ENCODE measurements at places on chromosomes 3 and 15. TPM values are rescaled to one million over a fixed set of nuclear protein-coding genes. Genes with fewer than 3 reads are reported as not detected.
A peak's percentile ranks its signal among the peaks of the same experiment; 100 is the strongest.

The SLC38A3 gene
- polyA plus RNA-seq = 7.3 TPM

The TM4SF18 gene
- 23.1 TPM for polyA plus RNA-seq

The EFHB gene
- 4.6 TPM for polyA plus RNA-seq

The MME gene
- polyA plus RNA-seq = 427 TPM

The GPR171 gene
- 0.36 TPM for polyA plus RNA-seq

The PRR20G gene
- not detected for polyA plus RNA-seq

The KBTBD12 gene
- 1.5 TPM for polyA plus RNA-seq

The TRH gene
- 0.16 TPM for polyA plus RNA-seq

The GP9 gene
- 2.1 TPM for polyA plus RNA-seq

The FBXL22 gene
- polyA plus RNA-seq = 1.7 TPM

DNA sequence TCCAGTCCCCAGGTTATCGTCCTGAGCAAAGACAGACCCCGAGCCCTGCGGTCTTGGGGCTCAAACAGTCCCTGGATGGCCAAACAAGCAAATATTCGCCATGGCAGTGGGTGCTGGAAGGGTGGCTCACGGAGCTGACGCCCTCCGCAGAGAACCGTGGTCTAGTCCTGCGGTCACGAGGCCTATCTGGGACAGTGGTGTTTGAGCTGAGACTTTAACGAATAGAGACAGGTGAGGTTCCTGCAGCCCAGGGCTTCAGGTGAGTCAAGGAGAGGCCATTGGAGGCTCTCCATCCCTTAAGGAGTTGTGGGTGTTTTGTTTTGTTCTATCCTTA, 399 bp upstream of the SUCLG2 start:
- no peak for DNase-seq

GRCh38 chr3:3699816-3700633, 99.2 kb upstream of the LRRN1 start:
- DNase-seq = no peak

DNA sequence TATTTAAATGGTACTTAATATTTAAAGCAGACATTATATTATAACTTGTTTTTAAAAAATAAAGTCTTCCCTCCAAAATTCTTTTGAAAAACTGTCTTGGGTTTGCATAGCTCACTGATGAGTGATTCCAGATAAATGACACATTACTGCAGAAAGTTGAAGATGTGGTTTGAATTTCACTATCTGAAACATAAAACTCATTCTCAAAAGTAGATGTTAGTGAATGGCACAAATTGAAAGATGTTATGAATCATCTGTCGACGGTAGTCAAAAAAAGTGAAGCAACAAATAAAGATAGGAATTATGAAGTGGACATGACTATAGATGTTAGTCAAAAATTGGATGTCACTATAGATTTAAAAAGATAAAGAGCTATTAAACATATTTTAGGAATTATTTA, 280.5 kb downstream of the GAP43 start:
- no peak for DNase-seq

- DNase-seq = no peak
Observed at GRCh38 chr3:190911382-190911781, 48.9 kb upstream of the GMNC start.

DNA sequence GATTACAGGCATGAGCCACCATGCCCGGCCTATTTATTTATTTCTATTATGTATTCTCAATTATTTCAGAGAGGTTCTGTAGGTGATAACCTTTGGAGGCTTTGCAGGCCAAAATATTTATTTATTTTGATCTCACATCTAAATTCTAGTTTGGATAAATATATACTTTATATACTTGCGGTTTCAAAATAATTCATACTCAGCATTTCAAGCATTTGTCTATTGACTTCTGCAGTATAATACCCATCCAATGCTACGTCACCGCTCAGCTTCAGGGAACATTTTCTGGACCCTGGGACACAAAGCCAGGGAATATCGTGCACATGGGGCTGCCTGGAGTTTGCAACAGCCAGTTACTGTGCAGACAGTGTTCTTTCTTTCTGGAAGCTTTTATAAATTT, 22.6 kb downstream of the CGGBP1 start:
- DNase-seq = no peak

- no peak for DNase-seq
Observed at GRCh38 chr15:91737151-91737818, 116.2 kb upstream of the SLCO3A1 start.

- no peak for DNase-seq
Observed at GRCh38 chr15:85380812-85381642, 624 bp downstream of the AKAP13 start.

DNA sequence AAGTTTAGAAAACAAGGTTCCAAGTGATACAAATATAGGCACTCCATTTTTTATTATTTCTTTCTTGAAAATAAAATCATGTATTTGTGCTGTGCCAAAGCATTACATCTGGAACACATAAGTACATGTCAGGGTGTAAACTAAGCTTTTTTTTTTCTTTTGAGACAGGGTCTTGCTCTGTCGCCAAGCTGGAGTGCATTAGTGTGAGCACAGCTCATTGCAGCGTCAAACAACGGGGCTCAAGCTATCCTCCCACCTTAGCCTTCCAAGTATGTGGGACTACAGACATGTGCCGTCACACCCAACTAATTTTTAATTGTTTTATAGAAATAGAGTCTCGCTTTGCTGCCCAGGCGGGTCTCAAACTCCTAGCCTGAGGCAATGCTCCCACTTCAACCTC, 9.0 kb downstream of the SPATA12 start:
- DNase-seq = no peak

DNA sequence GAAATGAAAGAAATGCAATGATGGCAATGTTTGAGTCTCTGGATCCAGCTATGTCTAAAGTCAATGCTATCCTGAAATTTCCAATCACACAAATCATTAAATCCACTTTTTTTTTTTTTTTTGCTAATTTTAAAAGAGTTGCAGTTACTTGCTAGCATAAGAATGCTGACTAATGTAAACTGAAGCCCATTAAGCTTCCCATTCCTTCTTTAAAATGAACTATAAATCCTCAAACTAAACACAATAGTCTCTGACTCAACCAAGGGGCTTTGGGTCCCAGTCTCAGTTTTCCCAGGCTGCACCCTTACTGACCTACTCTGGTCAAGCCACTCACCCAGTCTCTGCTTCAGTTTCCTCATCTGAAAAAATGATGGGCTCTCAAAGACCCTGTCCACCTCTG, 361.1 kb downstream of the ERC2 start:
- no peak for DNase-seq

- DNase-seq = no peak
Observed at GRCh38 chr3:140251678-140252077, 316.7 kb downstream of the CLSTN2 start.

DNA sequence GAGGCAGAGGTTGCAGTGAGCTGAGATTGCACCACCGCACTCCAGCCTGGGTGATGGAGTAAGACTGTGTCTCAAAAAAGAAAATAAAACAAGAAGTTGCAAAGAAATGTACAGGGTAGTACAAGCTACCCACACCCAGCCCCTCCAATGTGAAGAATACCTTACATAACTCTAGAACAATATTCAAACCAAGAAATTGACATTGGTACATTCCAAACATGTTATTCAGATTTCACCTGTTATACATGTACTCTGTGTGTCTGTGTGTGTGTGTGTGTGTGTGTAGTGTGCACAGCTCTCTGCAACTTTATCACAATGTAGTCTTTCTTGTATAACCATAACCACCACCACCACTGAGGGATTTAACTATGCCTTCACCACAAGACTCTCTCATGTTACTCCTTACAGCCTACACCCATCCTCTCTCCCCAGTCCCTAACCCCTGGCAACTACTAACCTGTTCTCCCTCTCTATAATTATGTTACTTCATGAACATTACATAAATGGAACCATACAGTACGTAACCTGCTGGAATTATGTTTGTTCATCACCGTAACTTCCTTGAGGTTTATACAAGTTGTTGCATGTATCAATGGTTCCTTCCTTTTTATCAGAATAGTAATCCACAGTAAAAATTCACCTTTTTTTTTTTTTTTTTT, 16.2 kb upstream of the TJP1 start:
- no peak for DNase-seq

GRCh38 chr3:127196002-127196401, 3.1 kb downstream of the PRR23E start:
- no peak for DNase-seq

- no peak for DNase-seq
Observed at GRCh38 chr3:77247061-77247460, 207.2 kb downstream of the ROBO2 start.

GRCh38 chr3:195040094-195040493, 230.9 kb downstream of the XXYLT1 start:
- DNase-seq = no peak

- DNase-seq = no peak
Observed at GRCh38 chr3:38609386-38610111, 39.9 kb downstream of the SCN5A start.

GRCh38 chr15:70014860-70015490, 82.7 kb downstream of the TLE3 start:
- no peak for DNase-seq

DNA sequence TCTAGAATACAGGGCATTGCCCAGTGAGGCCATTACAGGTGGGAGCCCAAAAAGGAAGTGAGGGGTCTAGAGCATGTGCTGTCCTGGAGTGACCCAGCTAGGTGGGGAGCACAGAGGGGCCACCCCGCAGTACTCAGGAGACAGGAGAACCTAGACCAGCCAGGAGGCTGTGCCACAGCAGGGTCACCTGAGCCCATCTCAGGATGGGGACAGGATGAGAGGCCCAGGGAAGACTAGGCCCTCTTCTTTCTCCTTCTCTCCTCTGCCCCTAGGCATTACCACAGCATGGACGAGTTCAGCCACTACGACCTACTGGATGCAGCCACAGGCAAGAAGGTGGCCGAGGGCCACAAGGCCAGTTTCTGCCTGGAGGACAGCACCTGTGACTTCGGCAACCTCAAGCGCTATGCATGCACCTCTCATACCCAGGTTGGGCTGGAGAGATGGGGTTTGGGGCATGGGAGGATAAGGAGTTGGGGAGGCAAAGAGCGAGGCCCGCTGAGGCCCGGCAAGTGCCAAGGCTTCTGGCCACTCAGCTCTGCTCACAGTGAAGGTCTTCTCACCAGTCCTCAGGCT, 20.6 kb downstream of the LOXL1 start:
- no peak for DNase-seq

- no peak for DNase-seq
Observed at GRCh38 chr3:20403986-20404740, 218.2 kb upstream of the SGO1 start.

DNA sequence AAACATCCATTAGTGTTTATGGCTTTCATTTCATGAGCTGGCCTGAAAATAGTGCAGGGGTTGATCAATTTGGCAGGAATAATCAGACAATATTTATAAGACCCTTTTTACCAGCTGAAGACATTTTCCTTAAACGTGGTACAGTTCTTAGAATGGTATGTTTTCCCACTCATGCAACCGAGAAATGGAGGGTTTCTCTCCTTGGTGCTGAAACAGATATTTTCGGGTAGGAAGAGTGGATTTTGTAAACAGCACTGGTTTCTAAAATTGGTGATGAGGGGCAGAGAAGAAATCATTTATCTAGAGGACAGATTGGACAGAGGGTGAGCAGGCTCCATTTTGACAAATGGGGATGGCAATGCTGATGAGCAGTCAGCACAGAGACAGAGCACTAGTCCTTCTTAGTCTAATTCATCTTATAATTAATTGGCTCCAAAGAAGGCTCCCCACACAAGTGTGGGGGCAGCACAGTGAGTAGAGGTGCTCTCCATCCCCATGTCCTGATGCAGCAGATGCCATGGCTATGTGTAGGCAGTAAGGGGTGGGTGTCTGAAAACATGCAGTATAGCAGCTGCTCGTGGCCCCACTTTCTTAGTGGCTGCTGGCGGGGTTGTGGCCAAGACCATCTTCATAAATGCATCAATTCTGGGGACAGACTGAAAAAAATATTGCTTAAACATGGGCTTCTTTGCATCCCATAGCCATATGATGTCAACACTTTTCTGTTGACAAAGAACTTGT, 18.1 kb upstream of the SLC7A14 start:
- DNase-seq = no peak

DNA sequence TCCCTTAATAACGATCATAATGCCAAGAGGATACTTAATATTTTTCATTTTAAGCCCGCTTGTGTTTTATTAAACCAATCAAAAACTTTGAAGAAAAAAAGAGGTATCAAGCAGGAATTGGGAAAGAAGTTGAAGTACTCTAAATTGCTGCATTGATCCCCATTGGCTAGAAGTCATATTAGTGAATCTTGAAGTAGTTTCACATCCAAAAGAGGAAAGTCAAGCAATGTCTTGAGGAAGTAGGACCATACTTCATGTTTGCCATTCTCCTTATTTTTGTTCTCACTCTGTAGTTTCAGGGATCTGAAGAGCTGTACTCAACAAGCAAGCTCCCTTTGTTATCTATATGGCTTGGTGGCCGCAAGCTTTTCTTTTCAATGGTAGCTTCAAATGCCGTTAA, 2.2 kb downstream of the SCAANT1 start:
- no peak for DNase-seq

DNA sequence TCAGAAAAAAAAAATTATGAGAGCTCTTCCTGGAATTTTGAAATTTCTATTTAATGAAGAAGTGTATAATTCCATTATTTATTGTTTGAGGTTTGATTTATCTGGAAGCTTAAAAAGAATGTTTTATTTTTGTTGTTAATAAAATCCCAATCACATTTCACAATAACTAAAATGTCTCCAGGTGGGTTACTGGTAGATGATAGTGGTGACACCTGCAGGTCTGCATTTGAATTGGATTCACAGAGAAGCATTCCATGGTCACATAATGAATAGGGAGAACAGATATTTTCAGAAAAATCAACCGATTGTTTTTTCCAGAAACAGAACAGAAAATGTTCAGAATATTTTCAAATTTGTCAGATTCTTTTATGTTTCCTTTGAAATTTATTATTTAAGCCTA, 48.3 kb downstream of the ASB7 start:
- no peak for DNase-seq

DNA sequence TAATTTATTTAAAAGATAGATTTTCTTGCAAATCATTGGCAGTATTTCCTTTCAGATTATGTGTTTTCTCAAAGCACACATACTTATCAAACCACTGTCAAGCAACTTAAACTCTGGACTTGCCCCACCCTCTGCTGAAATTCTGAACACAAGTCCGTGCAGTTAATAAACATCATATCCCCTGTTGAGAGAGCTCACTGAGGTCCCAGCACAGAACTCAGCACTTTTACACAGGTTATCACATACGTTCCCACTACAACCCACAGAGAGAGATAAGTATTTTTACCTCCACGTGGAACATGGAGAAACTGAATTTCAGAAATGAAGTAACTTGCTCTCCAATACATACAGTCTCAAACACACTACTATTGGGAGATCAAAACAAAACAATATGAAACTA, 267.6 kb upstream of the IGF1R start:
- DNase-seq = no peak

- no peak for DNase-seq
Observed at GRCh38 chr15:57321485-57321884, 54.8 kb upstream of the CGNL1 start.

- no peak for DNase-seq
Observed at GRCh38 chr3:143207338-143207961, 87.9 kb downstream of the CHST2 start.

- no peak for DNase-seq
Observed at GRCh38 chr3:134885877-134886621, 91.0 kb downstream of the EPHB1 start.

GRCh38 chr3:184812662-184813042, 686 bp downstream of the VPS8 start:
- DNase-seq = no peak

GRCh38 chr3:149771652-149772271, 19.5 kb upstream of the COMMD2 start:
- peak; percentile 31 for DNase-seq

- no peak for DNase-seq
Observed at GRCh38 chr3:177827511-177828207, 630.4 kb upstream of the TBL1XR1 start.

Measured in renal cortex interstitium (tissue), 15 donors.